ENCODE measurements at places on chromosomes 2 and 18. TPM values are rescaled to one million over a fixed set of nuclear protein-coding genes. Genes with fewer than 3 reads are reported as not detected.

GRCh38 chr2:104312684-104313083, 541.2 kb upstream of the POU3F3 start:
- DNase-seq: no peak

GRCh38 chr2:42828487-42829425, 36.4 kb upstream of the HAAO start:
- peak; percentile 89 for DNase-seq

DNA sequence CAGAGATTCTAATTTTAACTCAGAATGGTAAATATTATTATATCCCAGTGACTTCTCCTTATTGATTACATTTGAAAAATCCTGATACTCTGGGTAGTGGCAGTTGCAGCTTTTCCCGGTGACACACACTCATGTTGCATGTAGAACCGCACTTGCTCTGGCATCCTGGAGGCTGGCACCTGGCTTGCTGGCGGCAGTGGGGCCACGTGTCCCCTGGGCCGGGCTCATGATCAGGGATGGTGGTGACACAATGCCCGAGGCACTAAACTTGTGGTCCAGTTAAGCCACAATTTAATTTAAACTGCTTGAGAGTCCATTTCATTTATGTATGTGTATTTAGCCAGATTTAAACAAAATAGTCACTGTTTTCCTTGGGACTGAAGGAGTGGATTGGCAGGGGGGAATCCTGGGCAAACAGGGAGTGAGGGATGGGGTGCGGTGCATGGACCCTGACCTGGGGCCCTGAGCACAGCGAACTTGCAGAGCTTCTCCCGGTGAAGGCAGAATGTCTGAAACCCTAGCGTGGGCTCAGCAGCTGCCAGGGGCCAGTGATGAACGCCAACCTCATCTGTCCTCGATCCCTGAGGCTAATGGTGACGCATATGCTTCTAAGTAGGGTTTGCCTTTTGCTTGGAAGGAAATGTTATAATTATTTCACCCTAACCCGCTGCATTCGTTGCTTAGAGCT, 50.0 kb downstream of the KCNG2 start:
- DNase-seq: no peak

- no peak for DNase-seq
These were observed 50.8 kb downstream of the GBX2 start for GRCh38 chr2:236117401-236117800.

DNA sequence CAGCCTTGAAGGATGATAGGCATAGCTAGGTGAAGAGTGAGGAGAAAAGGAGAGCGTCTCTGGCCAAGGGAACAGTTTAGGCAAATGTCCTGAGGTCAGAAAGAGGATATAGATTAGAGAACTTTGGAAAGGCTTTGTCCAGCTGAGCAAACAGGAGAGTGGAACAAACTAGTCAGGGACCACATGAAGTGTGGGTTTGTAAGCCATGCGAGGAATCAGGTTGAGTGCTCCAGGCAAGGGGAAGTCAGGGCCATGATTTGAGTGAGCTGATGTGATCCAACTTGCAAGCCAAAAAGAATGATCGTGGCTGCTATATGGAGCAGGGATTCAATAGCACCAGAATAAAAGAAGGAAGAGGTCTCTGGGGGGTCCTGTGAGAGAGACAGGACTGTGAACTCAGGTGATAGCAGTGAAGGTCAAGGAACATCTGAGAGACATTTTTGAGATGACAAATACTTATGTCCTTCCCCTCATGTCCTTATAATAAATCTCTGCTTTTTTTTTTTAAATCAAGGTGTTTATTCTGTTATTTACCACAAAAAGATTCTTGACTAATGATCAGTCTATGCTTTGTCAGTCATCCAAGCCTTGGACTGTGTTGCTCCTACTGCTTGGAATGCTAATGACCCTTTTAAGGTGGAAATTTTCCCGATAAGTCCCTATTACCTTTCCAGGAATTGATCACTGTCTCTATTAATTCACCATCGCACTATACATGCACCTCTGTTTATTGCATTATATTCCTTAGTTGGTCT, 472.6 kb downstream of the TXNL1 start:
- DNase-seq: no peak

DNA sequence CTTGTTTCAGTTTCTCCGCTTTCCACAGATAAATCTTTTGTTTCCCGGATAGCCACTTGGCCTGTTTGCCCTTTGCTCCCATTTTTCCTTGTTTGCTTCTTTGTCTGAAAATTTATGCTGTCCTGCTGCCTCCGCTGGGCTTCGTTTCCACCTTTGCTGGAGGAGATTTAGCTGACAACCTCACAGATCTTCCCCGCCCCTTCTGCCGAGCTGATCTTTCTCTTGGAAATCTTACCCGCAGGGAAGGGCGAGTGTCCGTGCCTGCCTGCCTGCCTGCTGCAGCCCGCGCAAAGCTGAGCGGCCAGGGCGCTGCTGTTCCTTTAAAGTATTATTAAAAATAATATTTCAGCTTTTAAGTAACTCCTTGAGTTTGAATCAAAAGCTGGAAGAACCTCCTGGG, 1.4 kb upstream of the XRCC5 start:
- DNase-seq: peak; percentile 79

DNA sequence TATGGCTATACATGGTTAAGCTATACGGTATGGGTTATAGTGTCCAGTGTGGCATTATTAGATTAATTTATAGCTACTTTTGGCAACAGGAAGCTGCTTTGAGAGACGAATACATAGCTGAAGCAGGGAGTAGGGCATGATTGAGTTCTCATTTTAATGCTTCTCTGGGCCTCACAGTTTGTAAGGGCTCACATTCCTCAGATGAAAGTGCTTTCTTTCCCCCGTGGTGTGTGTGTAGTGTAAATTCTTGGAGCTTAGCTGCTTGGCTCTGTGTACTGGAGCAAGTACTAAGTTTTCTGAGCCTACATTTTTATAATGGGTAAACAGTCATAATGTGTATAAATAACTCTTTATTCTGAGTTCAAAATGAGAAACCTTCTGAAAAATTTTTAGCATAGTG, 173.7 kb downstream of the PTPRM start:
- peak; percentile 40 for DNase-seq

DNA sequence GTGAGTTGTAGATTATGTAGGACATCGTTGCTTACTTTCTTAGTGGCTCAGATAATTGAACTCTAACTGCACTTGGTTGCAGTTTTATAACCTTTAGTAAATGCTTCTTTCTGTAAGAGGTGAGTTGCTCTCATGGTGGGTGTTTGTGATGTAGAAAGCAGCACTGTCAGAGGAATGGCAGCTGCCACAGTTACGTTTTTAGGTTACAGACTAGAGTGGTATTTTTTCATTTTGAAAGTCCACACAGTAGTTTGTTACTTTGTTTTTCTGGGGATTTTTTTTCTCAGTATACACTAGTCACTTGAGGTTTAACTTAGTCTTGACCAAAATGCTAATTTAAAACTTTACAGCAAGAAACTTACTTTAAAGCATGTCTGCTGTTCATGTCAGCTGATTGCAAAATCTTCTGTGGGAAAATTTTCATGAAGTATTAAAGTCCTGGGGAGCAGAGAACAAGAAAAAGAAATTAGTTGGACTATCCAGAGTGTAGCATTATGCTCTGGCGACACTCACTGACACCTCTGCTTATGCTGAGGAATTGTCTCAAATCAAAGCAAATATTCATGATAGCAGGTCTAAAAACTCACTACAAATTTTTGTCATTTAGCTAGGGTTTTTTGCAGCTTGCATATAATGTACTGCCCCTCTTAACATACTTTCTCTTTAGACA, 14.8 kb downstream of the AFTPH start:
- no peak for DNase-seq

GRCh38 chr2:151619337-151619989, 114.8 kb downstream of the NEB start:
- peak; percentile 60 for DNase-seq

Gene PARD6G
- total RNA-seq: 1.9 TPM

Gene CNTNAP5
- total RNA-seq: 0.50 TPM

Gene MRO
- 2.9 TPM for total RNA-seq

Gene NXPH2
- 0.57 TPM for total RNA-seq

Gene TBR1
- total RNA-seq: not detected

All from kidney (tissue), 22 donors.